ENCODE measurements at places on chromosomes 13 and 19.
A peak's percentile ranks its signal among the peaks of the same experiment; 100 is the strongest.

DNA sequence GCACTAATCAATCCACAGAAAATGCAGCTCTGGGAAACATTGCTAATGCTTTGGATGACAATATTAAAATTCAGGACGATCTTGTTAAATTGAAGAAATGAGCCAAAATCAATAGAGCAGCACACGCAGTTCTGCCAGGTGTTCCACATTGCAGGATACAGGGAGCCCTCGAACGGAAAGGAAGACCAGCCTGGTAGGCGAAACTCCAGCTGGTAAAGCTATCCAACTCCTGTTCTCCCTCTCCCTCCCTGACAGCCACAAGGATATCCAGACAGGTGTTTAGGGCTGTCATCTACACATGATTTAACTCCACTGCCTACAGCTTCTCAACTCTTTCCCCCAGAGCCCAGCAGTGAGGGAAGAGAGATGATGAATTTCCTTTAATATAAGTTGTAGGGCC is 67.7 kb downstream of the EPSTI1 start:
- no peak for DNase-seq

- DNase-seq: no peak
Observed at GRCh38 chr19:45476304-45476703, 8.5 kb downstream of the FOSB start.

DNA sequence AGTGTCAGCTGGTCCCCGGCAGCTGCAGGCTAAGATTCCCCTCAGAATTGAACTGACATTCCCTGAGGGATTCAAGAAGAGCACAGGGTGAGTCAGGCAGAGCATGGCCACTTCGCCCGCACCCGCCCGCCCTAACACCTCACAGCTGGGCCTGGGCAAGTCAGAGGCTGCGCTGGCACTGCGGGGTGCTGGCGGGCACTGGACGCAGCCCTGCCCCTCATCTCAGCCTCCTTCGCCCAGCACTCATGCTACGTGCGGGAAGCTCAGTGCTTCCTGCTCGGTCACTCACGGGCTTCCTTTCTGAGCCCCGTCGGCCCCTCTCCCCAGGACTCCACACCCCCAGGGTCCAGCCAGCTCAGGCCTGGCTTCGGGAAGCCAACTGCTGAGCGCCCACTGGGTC is 56.9 kb downstream of the MLLT1 start:
- no peak for DNase-seq

GRCh38 chr19:40420766-40421765 is 4.7 kb downstream of the SERTAD1 start:
- peak; percentile 56 for DNase-seq

DNA sequence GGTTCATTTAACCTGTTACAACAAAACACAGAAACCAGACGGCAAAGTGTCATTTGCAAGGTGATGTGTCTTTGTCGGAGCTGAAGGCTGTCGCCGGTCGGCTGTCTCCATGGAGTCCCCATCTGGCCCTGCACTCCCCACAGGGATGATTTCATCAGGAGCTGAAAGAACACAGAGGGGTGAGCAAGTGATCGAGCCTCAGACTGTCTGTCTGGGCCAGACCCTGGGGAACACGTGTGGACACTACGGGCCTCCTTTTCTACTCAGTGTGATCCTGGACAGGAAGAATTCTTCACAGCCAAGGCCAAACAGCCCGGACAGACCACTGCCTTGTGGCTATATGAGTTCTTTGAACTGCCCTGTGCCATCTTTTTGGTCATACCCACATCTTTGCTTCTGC is 85.1 kb downstream of the RNASEH2B start:
- no peak for DNase-seq

- DNase-seq: no peak
Observed at GRCh38 chr13:37560526-37560925, 38.0 kb downstream of the POSTN start.

- no peak for DNase-seq
Observed at GRCh38 chr13:77521194-77521593, 14.3 kb upstream of the SCEL start.

GRCh38 chr13:93558637-93559036 is 332.0 kb downstream of the GPC6 start:
- no peak for DNase-seq

DNA sequence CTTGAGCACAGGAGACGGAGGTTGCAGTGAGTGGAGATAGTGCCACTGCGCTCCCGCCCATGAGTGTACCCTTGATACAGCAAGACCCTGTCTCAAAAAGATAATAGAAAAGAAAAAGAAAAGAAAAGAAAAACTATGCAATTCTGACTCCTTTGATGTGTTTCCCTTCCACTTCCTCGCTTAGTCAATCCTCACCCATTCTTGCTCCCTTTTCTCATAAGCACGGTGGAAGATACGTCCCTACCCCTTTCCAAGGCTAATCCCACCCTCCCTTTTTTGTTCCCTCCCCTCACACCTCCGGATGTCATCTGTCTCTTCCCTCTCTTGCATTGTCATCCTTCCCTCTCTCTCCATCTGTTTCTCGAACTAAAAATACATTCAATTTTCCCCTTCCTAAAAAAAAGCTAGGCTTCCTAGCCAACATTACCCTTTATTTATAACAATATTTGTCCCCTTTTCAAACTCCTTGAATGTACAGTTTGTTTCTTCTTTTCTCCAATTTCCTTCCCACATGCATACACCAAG is 40.5 kb upstream of the ITM2B start:
- no peak for DNase-seq

- DNase-seq: no peak
Observed at GRCh38 chr13:81051873-81052272, 710.9 kb upstream of the SPRY2 start.

DNA sequence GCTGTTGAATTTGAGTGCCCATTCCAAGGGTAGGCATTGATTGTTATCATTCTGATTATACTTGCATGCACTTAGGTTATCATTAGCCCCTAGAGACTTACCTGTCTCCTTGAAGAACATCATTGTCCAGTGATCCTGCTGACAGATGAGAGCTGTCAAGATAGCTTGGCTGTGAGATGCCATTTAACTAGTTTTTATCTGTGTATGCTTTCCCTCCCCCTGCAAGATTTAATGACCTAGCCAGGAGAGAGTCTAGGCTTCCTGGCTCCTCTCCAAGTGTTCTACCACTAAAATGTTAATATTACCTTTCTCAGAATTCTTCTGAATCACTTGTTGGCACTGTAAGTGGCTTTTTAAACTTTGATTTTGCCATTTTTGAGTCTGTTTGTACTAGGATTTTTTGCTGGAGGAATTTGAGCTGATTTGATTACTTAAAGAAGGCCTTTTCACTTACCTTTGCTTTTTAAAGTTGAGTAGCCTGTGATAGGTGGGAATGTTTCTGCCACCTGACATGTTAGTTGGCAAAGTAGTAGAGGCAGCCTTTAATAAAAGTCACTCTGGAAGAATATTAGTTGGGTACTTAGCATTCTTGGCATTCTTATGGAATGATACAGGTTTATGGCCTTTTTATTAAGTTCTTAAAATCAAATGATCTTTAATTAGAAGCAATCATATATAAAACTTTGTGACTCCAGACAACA is 41.1 kb downstream of the ARHGAP35 start:
- no peak for DNase-seq

- no peak for DNase-seq
Observed at GRCh38 chr19:10189616-10190015, 5.1 kb downstream of the DNMT1 start.

DNA sequence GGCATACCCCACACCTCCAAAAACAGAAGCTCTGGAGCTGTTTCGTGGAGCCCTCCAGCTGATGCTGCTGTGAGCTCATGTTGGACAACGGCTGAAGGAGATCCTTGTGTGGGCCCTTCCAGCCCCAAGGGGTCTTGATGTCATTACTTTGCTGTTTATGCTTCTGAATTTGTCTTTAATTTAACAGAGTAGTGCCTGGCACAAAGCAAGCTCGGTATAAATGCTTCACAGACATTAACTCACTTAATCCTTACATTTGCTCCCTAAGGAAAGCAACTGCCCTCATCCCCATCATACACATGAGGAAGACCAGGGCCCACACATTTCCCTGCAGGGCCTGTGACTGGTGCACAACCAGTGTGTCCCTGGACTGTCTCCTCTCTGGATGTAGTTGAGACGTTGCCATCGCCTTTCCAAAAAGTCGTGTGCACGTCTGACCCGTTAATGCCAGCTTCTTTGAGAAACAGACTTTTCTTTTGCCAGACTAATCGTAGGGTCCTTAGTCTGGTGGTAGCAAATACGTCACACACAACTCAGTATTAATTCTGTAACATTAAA is 7.6 kb downstream of the COL4A1 start:
- DNase-seq: no peak

- no peak for DNase-seq
Observed at GRCh38 chr19:32287811-32288227, 57.6 kb upstream of the ZNF507 start.

GRCh38 chr19:1807695-1808394 is 4.2 kb downstream of the ATP8B3 start:
- no peak for DNase-seq

- no peak for DNase-seq
Observed at GRCh38 chr19:2097203-2097885, 629 bp downstream of the IZUMO4 start.

- DNase-seq: no peak
Observed at GRCh38 chr19:51712461-51713081, 11.2 kb downstream of the HAS1 start.

DNA sequence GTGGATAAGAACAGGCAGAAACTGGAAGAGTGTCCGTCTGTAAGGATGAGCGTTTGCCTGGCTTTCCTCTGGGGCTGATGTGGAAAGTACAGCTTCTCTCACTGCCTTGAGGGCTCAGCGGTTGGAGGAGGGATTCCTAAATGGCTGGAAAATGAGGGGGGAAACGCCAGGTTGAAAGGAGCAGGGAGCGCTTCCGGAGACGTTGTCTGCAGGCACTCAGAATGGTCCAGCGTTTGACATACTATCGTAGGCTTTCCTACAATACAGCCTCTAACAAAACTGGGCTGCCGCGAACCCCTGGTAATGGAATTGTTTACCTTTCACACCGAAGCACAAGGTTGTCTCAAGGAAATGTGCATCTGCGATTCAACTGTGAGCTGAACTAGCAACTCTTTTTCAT is 39.9 kb downstream of the MRPL57 start:
- no peak for DNase-seq

GRCh38 chr19:56671613-56671994 is at the start of gene ZNF835:
Gene ZNF835 (minus strand): TSS chr19:56671757. CDS start chr19:56665198, 6,559 bp downstream.
- DNase-seq: peak; percentile 74
